ENCODE measurements at places on chromosomes 12 and 14. TPM values are rescaled to one million over a fixed set of nuclear protein-coding genes. Genes with fewer than 3 reads are reported as not detected.

DNA sequence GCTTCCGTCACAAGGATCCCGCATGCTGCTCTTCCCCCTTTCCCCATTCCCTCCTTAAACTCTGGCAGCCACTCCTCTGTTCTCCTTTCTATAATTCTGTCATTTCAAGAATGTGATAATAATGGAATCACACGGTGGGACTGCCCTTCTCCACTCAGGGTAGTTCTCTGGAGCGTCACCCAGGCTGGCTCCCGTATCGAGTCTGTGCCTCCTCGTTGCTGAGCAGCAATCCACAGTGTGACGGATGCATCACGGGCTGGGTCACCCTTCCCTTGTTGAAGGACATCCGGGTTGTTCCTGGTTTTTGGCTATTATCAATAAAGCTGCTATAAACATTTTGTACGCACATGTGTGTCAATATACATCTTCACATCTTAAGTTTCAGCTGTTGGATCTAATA is 5.7 kb upstream of the SYNE3 start:
- no peak for DNase-seq

GRCh38 chr12:107317751-107318555 is 224.6 kb upstream of the CRY1 start:
- peak; percentile 94 for DNase-seq

DNA sequence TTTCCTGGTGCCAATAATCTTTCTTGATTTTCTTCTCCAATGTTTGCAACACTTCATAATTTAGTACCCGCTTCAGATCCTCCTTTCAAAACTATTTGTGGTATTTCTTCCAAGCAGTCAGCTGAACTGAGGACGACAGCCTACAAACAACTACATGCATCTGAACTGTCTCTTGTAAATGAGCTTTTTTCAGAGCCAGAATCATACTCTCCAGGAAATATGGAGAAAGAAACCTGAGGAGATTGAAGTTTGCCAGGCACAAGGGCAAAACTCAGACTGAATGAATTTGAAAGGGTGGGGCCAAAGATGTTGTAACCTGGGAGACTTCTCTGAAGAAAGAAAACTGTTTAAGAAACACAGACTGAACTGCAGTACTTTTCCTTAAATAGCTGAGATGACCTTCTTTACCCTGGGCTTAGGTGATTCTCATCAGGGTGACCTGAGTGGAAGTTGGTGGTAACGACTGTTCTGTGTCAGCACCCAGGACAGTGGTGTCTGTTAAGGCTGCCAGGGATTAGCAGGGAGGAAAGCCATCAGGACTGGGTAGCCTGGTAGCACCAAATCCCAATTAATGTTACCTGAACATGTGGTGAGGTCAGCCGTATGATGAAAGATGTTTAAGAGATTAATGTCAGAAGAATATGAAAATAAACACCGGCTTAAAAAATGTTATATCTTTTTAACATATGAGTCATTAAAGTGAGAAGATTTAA is 95.0 kb downstream of the TGFB3 start:
- peak; percentile 38 for DNase-seq

DNA sequence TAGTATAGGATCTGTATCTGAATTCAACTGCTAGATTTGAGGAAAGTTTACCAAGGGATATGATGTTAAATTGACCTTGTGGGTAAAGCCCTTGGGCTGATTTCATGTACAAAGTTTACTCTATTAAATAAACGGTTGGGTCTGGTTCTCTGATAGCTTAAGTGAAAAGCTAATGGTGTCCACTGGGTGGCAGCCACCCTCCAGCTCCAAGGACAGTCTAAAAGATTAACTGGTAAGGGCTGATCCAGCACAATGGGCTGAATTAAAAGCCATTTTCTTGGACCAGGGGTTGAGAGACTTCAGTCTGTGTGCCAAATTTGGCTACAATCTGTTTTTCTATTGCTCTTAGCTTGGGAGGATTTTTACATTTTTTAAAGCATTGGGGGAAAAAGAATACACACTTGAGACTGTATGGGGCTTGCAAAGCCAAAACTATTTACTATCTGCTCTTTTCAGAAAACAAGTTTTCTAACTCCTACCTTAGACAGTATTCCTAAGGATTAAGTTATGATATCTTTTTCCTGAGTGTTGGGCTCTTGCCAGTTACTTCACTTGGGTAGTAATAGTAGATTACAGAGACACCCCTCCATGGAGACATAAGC is 116.5 kb downstream of the GPHN start:
- peak; percentile 34 for DNase-seq

GALNT9 gene
- not detected for total RNA-seq

IL26 gene
- not detected for total RNA-seq

C12orf50 gene
- total RNA-seq, result not detected

- DNase-seq, result no peak
Observed at GRCh38 chr14:43503508-43503907, 1003.6 kb downstream of the FSCB start.

DNA sequence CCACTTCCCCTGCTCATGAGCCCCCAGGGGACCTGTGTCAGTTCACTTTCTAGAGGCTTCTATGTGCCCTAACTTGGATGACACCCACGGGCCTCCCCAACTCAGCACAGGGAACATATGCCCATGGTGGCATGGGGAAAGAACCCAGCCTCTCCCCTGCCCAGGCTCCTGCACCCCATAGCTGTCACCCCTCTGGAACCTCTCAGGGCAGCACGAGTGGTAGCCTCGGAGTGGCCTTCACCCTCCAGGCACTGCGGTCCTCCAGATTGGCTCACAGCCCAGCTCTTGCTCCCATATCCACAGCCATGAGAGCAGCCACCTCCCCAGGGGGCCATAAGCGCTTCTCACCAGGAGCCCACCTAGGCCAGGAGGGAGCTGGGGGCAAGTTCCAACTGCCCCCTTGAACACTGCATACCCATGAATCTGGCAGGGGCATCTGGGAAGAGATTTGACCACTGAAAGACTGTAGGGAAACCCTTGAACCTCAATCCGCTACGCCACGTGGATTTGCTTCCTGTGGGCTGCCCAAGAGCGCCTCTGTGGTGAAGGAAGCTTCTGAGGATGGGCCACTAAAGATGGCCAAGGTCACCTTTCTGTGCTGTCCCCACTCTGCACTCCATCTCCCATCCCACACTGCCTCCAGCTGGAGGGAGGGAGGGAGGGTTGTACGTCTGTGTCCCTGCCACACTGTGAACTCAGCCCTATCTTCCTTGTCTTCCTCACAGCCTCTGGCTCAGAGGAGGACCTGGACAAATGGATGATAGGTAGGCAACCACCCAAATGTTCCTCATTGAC is 11.9 kb downstream of the PLD4 start:
- DNase-seq, result no peak

CARMIL3 gene
- 0.31 TPM for total RNA-seq

- peak; percentile 13 for DNase-seq
Observed at GRCh38 chr12:42958291-42958674, 368.7 kb upstream of the PRICKLE1 start.

GRCh38 chr12:32891956-32892355 is 4.6 kb downstream of the PKP2 start:
- peak; percentile 74 for DNase-seq

TMEM30B gene
- 33.7 TPM for total RNA-seq

ARHGAP9 gene
- total RNA-seq, result 1.4 TPM

DNA sequence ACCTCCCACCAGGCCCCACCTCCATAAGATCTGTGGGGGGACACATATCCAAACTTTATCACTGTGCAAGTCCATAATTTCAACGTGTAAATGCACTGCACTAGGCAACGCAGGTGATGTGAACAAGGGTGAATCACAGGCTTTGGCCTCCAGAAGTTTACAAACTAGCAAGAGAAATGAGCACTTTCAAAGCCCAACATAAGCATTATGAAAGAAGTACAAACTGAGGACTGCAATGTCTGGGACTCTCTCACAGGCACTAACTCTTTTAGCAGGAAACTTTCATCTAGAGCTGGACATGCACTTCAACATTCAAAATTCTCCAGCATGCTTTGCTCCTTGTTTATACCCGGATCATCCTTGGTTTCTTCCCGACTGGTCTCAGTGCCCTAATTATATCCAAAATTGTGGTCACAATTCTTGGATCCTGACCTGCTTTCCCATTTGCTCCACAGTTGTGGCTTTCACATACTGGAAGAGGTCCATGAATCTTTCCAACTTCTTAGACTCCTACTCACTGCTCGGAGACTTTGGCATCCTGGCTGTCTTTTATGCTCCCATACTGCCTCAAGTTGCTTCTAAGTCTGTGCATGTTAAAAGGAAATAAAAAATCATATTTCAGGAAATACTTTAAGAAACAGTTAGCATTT is 44.9 kb upstream of the STRAP start:
- no peak for DNase-seq

DNA sequence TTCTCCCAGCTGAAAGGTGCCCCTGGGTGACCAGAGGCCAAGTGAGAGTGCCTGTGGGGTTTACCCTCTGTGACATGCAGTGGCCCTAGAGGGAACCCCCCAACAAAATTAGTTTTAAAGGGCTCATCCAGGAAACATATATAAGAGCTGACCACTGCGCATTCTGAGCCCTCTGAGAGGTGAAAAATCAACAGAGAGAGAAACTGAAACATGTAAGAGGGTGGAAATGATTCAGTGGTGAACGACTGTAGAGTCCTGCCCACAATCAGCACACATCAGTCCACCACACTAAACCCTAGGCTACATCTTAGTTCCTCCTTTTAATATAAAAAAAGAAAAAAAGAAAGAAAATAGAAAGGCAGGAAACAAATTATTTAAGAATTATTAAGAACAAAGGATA is 21.0 kb upstream of the ACSM4 start:
- DNase-seq, result no peak

DNA sequence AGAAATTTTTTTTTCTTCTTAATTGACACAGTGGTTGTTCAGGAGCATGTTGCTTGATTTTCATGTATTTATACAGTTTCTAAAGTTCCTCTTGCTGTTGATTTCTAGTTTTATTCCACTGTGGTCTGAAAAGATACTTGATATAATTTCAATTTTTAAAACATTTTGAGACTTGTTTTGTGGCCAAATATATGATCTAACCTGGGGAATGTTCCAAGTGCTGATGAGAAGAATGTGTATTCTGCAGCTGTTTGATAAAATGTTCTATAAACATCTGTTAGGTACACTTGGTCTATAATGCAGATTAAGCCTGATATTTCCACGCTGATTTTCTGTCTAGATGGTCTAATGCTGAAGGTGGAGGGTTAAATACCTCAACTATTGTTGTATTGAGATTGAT is 151.4 kb upstream of the IFNG-AS1 start:
- no peak for DNase-seq

- peak; percentile 78 for DNase-seq
Observed at GRCh38 chr14:59254146-59254910, 65.9 kb downstream of the DAAM1 start.

GRCh38 chr14:106507354-106507753 is 981.0 kb downstream of the TMEM121 start:
- no peak for DNase-seq

TIGAR gene
- total RNA-seq, result 83.9 TPM

B3GNT4 gene
- 0.67 TPM for total RNA-seq

- no peak for DNase-seq
Observed at GRCh38 chr14:103738166-103738565, 22.6 kb downstream of the ZFYVE21 start.

- DNase-seq, result no peak
Observed at GRCh38 chr12:97800561-97800960, 338.0 kb downstream of the RMST start.

GRCh38 chr12:103249607-103250006 is 246.2 kb downstream of the C12orf42 start:
- DNase-seq, result no peak

DTX1 gene
- total RNA-seq, result 0.09 TPM

GRCh38 chr14:35534208-35534872 is 376 bp downstream of the INSM2 start:
- no peak for DNase-seq

GRCh38 chr14:75718199-75718598 is 57.2 kb downstream of the TTLL5 start:
- DNase-seq, result no peak

PWP1 gene
- total RNA-seq, result 69.7 TPM

DNA sequence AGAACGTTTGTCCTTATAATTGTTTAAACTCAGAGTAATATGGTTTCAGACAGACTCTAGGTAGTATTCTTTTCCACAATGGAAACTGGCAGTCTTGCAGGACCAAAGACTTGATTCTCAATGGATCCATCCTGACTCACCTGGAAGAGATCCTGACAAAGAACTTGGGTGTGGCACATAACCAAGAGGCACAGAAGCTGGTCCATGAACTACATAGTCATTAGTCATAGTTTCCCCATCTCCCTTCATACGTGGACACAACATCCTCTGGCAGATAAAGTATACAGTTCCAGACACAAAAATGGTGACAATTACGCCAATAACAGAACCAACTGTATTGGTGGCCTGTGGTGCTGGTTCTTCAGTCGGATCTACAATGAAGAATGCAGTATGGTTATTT is 55.8 kb downstream of the BCL2L14 start:
- DNase-seq, result peak; percentile 84

- DNase-seq, result no peak
Observed at GRCh38 chr14:63186453-63186852, 17.8 kb upstream of the RHOJ start.

DNA sequence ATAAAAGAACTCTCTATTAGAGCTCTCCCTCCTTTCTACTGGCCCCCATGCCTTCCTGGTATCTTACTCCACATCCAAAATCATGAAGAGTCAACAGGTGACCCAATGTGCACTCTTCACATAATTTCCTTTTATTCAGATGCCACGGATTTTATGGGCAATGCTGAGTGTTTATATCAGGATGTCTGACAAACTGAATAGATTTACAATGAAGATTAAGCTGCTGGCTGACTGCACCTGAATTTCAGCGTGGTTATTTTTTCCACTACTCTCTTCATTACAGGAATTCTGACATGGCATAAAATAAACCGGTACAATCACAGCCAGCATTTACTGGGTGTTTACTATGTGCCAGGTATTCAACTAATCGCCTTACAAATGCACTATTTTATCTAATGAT is 29.4 kb upstream of the CERS5 start:
- no peak for DNase-seq

DNA sequence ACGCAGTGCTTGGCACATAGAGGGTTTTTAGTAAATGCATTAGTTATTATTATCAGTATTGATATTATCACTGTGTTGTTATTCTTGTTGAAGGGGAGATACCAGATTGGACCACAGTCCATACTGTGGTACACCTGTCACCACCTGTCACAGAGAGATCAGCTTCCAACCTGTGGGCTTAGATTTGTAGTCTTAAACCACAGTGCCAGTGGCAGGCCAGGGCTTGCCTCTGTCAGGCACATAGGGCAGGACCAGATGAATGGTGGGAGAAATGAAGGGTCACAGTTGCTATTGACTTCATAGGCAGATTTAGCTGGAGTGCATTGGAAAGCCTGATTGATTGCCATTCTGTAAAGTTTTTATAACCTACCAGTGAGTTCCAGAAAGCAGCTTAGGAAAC is 35.1 kb downstream of the ARL1 start:
- DNase-seq, result no peak

DNA sequence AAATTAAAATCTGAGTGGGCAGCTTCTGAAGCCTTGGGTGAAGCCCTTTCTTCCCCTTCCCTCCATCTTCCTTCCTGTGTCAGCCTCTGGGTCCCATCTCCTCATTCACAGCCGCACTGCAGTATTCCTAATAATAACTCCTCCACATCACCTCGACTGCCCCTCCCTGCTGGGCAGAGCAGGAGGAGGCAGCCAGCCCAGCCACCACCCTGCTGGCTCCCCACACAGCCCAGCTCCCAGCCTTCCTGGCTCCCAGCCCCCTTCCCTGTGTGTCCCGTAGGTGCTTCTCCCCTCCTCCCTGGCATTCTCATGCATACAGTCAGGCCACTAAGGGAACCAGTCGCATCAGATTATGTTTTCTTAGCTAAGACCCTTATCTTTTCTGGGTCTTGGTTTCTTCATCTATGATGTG is 3.7 kb downstream of the IFFO1 start:
- no peak for DNase-seq

Measured in mammary epithelial cell (primary cell).